ENCODE measurements at places on chromosomes 5 and 9.

DNA sequence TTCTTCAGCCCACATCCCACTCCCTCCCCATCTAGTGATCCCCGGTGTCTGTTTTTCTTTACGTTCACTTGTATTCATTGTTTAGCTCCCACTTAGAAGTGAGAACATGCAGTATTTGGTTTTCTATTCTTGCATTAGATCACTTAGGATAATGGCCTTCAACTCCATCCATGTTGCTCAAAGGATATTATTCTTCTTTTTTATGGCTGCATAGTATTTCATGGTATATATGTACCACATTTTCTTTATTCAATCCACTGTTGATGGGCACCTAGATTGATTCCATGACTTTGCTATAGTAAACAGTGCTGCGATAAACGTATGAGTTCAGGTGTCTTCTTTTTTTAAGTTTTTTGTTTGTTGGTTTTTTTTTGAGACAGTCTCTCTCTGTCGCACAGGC is 29.1 kb upstream of the CCNB1 start:
- DNase-seq, result no peak

GRCh38 chr5:108720391-108720790 is 27.3 kb upstream of the FER start:
- DNase-seq, result no peak

GRCh38 chr5:109907731-109908130 is 218.0 kb downstream of the MAN2A1 start:
- DNase-seq, result no peak

DNA sequence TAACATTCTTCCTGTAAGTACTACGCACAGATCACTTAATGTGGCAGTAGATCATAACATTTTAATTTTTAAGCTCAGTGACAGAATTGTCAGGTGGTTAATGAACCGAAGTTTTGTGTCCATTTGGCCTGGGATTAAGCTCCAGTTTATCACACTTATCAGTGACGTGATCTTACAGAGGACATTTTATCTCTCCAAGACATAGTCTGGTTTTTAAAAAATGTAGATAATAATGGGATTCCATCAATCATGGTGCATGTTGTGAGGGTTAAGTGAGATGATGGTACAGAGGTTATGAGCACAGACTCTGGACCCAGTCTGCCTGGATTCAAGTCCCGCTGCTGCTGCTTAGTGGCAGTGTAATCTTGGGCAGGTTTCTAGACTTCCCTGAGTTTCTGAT is 66.0 kb upstream of the ZFAND5 start:
- DNase-seq, result no peak

DNA sequence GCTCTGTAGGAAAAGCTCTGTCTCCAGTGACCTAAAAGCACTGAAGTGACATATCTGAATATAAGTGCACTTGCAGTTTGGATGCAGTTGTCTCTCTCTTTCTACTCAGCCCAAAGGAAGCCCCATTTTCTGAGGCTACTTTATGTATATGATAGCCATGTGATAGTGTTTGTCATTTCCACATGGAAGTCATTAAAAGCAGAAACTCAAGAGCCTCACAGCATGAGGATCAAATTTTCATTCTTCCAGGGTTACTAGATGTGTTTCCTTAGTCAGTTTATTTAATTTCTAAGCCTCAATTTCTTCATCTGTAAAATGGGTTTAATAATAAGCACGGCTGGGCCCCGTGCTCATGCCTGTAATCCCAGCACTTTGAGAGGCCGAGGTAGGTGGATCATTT is 36.7 kb downstream of the RNF44 start:
- no peak for DNase-seq

- no peak for DNase-seq
Measured at GRCh38 chr5:156922207-156922792, 40.7 kb downstream of the TIMD4 start.

DNA sequence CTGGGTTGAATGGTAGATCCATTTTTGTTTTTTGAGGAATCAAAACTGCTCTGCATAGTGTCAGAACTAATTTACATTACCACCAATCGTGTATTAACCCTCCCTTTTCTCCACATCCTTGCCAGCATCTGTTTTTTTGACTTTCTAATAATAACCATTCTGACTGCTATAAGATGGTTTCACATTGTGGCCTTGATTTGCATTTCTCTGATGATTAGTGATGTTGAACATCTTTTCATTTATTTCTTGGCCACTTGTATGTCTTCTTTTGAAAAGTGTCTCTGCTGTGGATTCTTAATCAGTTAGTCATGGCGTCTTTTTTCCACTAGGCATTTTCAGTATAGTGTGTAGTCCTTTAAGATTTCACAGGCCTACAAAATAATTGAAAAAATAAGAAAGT is 2144.3 kb upstream of the C9orf72 start:
- DNase-seq, result no peak

GRCh38 chr9:104386425-104387069 is 117.5 kb upstream of the OR13F1 start:
- no peak for DNase-seq

- no peak for DNase-seq
Measured at GRCh38 chr5:35171078-35171477, 59.2 kb downstream of the PRLR start.

- DNase-seq, result no peak
Measured at GRCh38 chr9:113564498-113565237, 101.1 kb downstream of the RGS3 start.

DNA sequence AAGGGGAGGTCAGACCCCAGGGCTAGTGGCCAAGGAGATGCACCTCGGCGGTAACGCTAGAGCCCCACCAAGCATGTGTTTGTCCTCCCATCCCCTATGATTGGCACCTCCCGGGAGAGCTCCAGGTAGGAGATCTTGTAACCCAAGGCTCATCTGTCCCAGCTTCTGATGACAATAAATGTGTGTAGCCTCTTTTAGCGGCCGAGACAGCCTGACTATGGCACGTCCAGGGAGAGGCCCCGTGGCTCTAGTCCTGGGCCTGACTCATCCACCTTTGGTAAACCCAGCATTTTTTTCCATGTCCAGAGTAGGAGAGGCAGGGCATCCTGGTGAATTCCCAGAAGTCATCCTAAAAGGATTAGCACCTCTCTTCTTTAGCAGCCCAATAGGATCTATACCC is 39.2 kb downstream of the IRF1 start:
- no peak for DNase-seq

GRCh38 chr9:114202396-114202795 is 47.1 kb downstream of the COL27A1 start:
- no peak for DNase-seq

DNA sequence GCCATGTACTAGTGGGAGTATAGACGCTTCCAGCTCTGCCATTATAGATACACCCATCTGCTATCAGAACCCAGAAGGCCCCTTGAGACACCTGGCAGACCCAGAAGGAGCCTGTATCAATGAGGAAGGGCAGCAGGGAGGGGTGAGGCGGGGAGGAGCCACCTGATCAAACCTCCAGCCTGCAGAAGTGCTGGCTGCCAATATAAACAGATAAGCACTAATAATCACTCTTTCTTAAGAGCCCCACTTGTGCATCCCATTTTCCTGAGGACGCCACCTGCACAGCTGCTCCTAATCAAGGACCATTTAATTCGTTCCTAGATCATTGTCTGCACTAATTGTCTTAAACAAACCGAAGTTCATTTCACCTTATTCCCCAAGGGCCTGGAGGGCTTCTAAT is 75.0 kb upstream of the NEK6 start:
- DNase-seq, result no peak

- DNase-seq, result no peak
Measured at GRCh38 chr9:32705059-32705458, 69.6 kb upstream of the TAF1L start.

GRCh38 chr5:95511606-95512005 is 43.2 kb downstream of the SKIC3 start:
- no peak for DNase-seq

GRCh38 chr9:24961762-24962161 is 416.1 kb upstream of the IZUMO3 start:
- DNase-seq, result no peak

DNA sequence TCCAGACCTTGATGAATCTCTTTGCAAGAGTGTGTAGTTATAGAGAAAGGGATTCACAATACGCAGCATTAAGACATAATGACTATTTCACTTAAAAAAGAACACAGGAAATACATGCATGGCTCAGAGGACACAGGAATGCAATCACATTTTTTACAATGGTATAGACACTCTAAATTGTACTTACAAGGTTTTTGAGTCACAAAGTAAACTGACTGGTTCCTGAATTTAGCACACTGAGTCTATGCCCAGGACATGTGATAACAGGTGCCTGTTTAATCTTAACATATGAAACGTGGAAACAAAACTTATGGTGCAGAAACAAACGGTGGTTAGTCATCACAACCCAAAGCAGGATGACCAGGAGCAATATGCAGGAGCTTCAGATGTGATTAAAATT is 6.7 kb downstream of the EPB41L4A start:
- no peak for DNase-seq

DNA sequence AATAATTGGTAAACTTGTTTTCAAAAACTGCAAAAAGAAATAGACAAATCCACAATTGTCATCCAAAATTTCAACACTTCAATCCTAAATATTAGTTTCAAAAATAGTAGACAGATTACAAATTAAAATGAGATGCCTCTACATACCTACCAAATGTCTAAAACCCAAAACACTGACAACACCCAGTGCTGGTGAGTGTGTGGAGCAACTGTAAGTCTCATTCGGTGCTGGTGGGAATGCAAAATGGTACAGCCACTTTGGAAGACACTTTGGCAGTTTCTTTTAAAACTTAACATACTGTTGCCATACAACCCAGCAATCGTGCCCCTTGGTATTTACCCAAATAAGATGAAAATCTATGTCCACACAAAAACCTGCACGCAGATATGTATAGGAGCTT is 6.7 kb downstream of the ECM2 start:
- no peak for DNase-seq

GRCh38 chr9:1531424-1531823 is 481.3 kb downstream of the DMRT2 start:
- DNase-seq, result no peak

DNA sequence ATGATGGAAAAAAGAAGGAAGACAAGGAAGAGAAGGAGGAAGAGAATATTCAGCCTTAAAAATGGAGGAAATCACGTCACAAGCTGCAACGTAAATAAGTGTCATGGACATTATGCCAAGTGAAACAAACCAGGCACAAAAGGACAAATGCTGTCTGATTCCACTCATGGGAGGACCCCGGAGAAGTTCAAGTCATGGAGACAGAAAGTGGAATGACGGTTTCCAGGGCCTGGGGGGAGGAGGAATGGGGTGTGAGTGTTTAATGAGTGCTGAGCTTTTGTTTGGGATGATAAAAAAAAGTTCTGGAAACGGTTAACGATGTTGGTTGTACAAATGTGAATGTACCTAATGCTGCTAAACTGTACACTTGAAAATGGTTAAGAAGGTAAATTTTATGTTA is 439.5 kb downstream of the GADD45G start:
- no peak for DNase-seq

DNA sequence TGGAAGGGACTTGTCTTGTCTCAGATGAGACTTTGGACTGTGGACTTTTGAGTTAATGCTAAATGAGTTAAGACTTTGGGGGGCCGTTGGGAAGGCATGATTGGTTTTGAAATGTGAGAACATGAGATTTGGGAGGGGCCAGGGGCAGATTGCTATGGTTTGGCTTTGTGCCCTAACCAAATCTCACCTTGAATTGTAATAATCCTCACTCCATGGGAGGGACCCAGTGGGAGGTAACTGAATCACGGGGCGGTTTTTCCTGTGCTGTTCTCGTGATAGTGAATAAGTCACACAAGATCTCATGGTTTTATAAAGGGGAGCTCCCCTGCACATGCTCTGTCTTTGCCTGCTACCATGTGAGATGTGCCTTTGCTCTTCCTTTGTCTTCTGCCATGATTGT is 72.1 kb downstream of the RAI14 start:
- DNase-seq, result no peak

Data from CD4-positive, alpha-beta T cell treated with Interleukin-1 beta for 1 hour (primary cell).